ENCODE measurements at places on chromosomes 16 and 17. TPM values are rescaled to one million over a fixed set of nuclear protein-coding genes. Genes with fewer than 3 reads are reported as not detected.

- no peak for DNase-seq
These were observed 8.0 kb downstream of the IGF2BP1 start for GRCh38 chr17:49005140-49005539.

- DNase-seq: no peak
These were observed 21.4 kb downstream of the GRIN2C start for GRCh38 chr17:74838274-74838673.

DNA sequence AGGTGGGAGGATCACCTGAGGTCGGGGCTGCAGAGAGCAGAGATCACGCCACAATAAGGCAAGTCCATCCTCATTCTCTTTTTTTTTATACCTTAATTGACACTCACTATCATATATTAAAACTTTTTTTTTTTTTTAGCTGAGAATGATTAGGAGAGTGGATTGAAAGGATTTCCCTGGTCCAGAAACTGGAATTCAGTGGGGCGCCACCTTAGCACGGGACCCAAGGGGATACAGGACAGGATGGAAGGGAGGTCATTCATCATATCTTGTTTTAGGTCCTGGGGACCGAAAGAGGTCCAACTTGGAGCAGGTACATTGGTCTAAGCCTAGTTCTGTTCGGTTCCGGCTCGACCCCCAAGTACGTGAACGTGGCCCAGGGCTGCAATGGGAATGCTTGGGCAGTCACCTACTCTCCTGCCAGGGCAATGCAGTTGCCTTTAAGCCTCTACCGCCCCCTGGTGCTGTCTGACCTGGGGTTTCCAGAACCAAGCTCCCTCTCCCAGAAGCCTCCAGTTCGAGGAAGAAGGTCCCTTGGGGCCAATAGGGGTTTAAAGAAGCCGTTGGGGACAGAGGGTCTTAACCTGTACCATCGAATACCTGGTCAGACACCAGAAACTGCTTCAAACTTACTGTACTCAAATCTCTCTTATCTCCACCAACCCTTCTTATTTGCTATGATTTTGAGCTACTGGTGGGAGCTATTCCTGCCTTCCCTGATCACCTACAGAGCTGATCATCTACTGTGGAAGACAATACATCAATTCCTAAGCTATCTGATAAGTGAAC, 19.9 kb upstream of the GPATCH8 start:
- peak; percentile 65 for DNase-seq

- DNase-seq: no peak
These were observed 37.1 kb upstream of the TEKT1 start for GRCh38 chr17:6868582-6868981.

- DNase-seq: no peak
These were observed 1.1 kb downstream of the LASP1NB start for GRCh38 chr17:38926293-38927070.

DNA sequence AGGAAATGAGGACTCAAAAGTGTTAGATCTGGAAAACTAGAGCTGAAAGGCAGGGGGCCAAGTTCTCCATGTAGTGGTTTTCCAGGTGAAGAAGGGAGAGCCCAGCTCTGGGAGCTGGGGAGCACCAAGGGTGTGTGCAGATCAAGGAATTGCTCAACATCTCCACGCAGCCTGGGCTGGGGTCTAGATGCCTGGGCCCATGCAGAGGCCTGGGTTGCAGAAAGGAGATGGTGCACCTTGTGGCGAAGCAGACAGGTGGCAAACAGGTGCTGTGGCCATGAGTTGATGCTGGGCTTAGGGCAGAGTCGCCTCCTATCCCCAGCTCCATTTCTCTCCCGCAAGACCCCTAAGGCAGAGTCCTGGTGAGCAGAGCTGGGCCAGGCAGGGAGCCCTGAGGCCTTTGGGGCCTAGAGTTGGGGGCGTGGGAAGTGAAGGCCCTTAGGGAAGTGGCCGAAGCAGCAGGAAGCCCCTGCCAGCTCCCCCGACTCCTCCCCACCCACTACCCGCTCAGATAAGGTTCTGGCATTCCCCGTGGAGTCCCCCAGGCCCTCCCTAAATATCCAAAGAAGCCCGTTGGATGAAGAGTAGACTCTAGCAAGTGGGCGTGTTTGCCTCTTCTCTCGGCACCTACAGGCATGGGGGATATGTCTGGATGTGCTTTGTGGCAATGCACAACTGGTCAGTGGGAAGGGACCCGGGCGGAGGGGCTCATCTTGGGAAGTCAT, 777 bp downstream of the FOXN1 start:
- no peak for DNase-seq

DNA sequence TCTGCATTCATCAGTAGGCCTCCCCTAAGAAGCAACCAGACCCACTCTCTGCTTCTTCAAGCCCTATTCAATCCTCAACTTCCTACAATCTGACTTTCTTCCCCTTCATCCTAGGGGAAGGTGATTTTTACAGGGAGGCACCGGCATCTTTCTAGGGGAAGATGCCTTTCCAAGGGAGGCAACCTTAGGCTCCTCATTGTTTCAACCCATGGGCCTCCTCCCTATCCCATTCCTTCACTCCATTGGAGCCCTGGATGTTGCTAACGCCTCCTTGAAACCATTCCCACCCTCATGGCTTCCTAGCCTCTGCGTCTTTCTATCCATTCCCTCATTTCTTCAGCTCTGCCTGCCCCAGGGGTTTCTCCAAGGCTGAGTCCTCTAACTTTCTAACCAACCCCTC, 2.7 kb upstream of the CUEDC1 start:
- DNase-seq: no peak

Gene PRR35
- not detected for total RNA-seq

Gene PIRT
- total RNA-seq: not detected
